ENCODE measurements at places on chromosomes 11 and 22. TPM values are rescaled to one million over a fixed set of nuclear protein-coding genes. Genes with fewer than 3 reads are reported as not detected.

DNA sequence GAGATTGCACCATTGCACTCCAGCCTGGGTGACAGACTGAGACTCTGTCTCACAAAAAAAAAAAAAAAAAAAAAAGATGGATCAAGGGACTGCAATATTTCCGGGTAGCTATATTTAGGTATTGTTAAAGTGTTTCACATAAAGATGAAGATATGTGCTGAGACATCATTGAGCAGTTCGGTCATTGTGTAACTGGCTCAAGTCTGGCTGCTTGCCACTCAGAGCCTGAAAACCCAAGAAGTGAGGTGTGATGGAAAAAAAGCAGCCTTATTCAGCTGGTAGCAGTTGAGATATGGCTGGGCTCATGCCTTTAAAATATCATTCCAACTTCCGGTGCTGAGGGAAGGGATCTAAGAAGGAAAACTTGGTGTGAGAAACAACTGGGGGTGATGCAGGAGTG, 46.9 kb downstream of the LUZP2 start:
- no peaks in the 10 kb centered on the region for H3K27me3 ChIP-seq
- DNase-seq = no peak
- H3K4me1 ChIP-seq = no peaks in the 10 kb centered on the region
- H3K36me3 ChIP-seq = no peaks in the 10 kb centered on the region
- no peak overlapping the region for H3K4me3 ChIP-seq

- no peaks in the 10 kb centered on the region for H3K27me3 ChIP-seq
- H3K4me1 ChIP-seq = peaks cover 48% of the 10 kb centered on the region
- peak; percentile 93 for DNase-seq
- peaks cover 11% of the 10 kb centered on the region for H3K36me3 ChIP-seq
- peak overlapping the region; percentile 99 for H3K27ac ChIP-seq
These were observed 640 bp upstream of the ZDHHC8 start for GRCh38 chr22:20130731-20131596.

DNA sequence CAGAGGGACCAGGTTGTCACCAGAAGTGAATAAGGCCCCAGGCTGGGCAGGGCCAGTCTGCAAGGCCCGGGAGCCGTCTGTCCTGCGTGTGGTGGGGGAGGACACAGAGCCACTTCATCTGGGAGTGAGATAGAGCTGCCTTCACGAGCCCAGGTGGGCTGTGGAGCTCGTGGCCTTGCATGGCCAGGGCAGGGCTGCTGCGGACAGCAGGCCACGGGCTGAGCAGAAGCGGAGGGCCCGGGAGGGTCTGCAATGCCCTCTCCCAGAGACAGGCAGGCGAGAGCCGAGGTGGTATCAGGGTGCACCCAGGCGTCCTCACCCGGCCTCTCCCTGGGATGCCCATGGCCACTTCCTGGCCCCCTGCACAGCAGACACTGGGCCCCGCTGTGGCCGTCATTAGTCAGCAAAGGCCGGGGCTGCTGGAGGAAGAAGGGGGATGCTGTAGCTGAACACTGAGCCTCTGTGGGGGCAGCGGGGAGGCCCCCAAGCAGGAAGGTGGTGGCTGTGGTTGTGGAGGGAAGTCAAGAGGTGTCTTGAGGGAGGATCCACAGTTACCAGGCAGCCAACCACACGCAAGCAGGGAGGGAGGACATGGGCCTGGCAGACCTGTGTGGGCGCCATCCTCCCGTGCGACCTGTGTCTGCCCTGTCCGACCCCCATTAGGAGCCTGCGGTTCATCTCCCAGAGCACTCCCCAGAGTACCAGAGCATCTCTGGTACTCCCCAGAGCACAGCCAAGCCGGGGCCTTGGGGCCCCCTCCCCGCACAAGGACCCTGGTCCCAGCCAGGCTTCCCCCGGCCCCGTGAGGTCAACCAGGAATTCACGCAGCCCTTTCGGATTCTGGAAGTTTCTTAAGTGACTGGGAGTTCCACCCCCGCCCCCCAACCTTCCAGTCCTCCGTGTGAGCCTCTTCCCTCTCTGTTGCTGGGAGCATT, 1109.5 kb downstream of the BRD1 start:
- H3K4me1 ChIP-seq = no peaks in the 10 kb centered on the region
- no peaks in the 10 kb centered on the region for H3K36me3 ChIP-seq
- H3K27me3 ChIP-seq = no peaks in the 10 kb centered on the region
- DNase-seq = no peak
- H3K4me3 ChIP-seq = no peak overlapping the region

The MUC6 gene
- not detected for total RNA-seq

- H3K4me1 ChIP-seq = peaks cover 38% of the 10 kb centered on the region
- DNase-seq = no peak
- peak overlapping the region; percentile 98 for H3K27ac ChIP-seq
- peak overlapping the region; percentile 95 for H3K4me3 ChIP-seq
These were observed 1.2 kb upstream of the ARRB1 start for GRCh38 chr11:75352588-75353206.

DNA sequence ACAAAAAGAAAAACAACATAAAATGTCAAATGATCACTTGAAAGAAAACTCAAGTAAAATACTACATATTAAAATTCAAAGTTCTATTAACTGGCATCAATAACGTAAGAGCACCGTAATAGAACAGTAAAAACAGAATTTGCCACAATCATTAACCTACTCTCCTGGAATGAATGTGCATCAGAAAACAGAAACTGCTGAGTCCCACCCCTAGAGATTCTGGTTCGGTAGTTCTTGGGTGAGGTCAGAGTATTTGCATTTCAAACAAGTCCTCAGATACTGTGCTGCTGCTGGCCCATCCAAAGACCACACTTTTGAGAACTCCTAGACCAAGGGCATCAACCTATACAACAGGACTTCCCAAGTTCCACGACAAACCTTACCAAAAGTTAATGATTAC, 23.5 kb downstream of the PITPNB start:
- DNase-seq = no peak
- H3K4me1 ChIP-seq = peaks cover 11% of the 10 kb centered on the region
- peaks cover 91% of the 10 kb centered on the region for H3K36me3 ChIP-seq
- H3K27ac ChIP-seq = no peak overlapping the region

- H3K4me1 ChIP-seq = peaks cover 26% of the 10 kb centered on the region
- no peak overlapping the region for H3K27ac ChIP-seq
- peaks cover 21% of the 10 kb centered on the region for H3K27me3 ChIP-seq
- no peaks in the 10 kb centered on the region for H3K36me3 ChIP-seq
These were observed 9.1 kb upstream of the TCF20 start for GRCh38 chr22:42279425-42280020.

- no peaks in the 10 kb centered on the region for H3K36me3 ChIP-seq
- no peak overlapping the region for H3K4me3 ChIP-seq
- no peak for DNase-seq
- no peaks in the 10 kb centered on the region for H3K4me1 ChIP-seq
These were observed 35.0 kb upstream of the TPBGL start for GRCh38 chr11:75205564-75206020.

The MAFF gene
- total RNA-seq = 26.2 TPM

- no peak overlapping the region for H3K27ac ChIP-seq
- H3K36me3 ChIP-seq = no peaks in the 10 kb centered on the region
- H3K4me3 ChIP-seq = no peak overlapping the region
These were observed 1175.6 kb downstream of the BRD1 start for GRCh38 chr22:48651981-48652538.

The DCDC1 gene
- total RNA-seq = not detected

DNA sequence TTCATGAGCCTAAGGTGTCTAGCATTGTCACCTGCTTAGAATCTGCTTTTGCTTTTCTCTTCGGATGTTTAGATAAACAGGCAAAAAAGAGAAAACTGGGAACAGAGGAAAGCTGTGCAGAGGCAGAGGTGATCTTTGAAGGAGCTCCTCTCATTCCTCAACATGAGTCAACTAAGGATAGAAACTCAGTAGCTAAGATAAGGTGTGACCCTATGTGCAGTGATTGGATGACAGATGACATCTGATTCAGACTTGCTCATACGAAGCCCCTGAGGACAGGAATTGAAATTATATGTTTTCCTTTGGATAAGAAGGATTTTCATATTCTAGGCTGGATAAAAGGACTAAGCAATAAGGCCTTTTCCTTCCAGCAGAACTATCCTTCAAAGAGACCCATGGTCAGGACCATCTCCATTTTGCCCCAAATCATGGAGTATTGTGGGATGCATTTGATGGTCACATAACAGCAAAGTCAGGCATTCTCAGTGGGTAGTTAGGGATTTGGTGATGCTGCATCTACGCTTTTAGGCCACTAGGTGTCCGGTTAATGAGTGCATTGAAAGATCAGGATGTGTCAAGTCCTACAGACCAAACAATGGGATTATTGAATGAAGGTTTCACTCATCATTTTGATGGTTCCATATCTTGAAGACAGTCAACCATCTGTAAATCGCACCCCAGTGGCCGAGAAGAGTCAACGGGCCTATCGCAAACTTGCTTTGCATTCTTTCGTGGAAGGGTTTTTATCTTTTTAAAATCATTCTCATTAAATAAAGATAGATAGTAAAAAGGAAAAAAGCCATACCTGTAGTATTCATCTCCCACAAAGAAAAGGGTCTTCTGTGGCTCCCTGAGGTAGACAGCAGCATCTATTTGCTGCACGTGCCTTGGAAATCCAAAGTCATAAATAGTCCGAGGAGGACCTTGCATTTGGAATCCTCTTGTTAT, 32.2 kb downstream of the MMP20 start:
- no peaks in the 10 kb centered on the region for H3K27me3 ChIP-seq
- no peaks in the 10 kb centered on the region for H3K4me1 ChIP-seq
- DNase-seq = no peak
- no peaks in the 10 kb centered on the region for H3K36me3 ChIP-seq
- no peak overlapping the region for H3K27ac ChIP-seq

DNA sequence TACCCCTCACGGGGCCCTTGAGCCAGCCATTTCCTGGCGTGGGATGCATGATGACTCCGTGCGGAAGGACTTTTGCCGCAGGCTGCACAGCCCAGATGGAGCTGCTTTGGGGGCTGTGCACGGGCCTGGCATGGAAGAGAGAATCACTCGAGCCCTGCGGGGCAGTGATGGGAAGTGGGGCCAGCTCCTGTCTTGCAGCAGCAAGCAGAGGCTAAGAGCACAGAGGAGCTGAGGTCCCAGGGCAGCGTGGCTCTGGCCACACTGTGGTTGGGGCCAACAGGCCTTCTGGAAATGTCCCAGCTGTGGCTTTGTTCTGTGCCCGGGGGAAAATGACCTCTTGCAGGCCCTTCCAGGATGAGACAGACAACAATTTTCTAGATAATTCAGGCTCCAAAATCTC, 92.7 kb upstream of the TIMP3 start:
- no peaks in the 10 kb centered on the region for H3K36me3 ChIP-seq
- no peaks in the 10 kb centered on the region for H3K27me3 ChIP-seq
- no peak overlapping the region for H3K4me3 ChIP-seq
- H3K4me1 ChIP-seq = no peaks in the 10 kb centered on the region
- no peak for DNase-seq

- H3K4me3 ChIP-seq = no peak overlapping the region
- no peaks in the 10 kb centered on the region for H3K27me3 ChIP-seq
- H3K36me3 ChIP-seq = no peaks in the 10 kb centered on the region
- peaks cover 80% of the 10 kb centered on the region for H3K4me1 ChIP-seq
- DNase-seq = no peak
These were observed 6.6 kb downstream of the CARS1 start for GRCh38 chr11:3050386-3051195.

The MMP3 gene
- total RNA-seq = 1.2 TPM

DNA sequence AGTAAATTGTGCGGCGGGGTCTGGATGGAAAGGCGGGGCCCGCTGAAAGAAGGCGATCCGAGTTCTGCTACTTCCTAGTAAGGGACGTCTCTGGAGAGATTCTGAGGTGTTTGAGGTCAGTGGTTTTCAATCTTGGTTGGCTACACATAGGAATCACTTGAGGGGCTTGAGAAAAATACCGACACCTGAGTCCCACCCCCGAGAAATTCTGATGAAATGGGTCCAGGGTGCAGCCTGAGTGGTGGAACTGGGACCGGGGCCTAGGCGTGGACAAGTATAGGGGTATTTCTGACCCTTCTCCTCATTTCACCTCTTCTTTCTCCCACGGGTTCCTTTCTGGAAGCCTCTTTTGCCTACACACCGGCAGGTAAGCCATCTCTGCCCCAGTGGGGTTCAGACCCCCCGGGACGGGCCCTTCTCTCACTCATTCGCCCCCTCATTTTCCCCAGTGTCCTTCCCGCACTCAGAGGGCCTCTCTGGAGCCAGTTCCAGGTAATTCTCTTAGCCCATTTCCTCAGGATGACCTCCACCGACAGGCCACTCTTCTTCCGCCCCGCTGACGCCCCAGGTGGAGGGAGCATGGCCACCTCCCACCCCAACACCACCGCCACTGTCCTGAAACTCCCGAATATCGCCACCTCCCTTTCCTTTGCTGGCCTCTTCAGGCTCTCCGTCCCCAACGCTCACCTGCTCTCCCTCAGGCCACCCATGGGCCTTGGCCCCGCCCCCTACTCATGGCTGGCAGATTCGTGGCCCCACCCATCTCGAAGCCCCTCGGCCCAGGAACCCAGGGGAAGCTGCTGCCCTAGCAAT, 11.8 kb downstream of the ROBO3 start:
- no peak for DNase-seq
- peaks cover 30% of the 10 kb centered on the region for H3K4me1 ChIP-seq
- peak overlapping the region; percentile 58 for H3K4me3 ChIP-seq

The ACP2 gene
- 19.5 TPM for total RNA-seq

DNA sequence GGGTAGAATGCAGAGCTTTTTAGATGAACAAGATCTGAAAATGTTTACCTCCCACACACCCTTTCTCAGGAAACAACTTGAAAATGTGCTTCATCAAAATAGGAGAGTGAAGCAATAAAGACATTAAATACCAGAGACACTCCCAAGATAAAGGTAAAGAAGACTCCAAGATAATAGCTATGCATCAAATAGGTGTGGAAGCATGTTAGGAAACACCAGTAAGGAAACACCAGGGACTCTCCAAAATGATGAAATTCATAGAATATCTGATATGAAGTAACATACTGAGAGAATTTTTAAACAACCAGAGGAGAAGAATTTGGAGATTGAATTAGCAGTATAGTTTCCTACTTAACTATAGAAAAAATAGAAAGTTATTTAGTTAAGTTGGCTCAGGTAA, 57.0 kb downstream of the OR10A6 start:
- no peaks in the 10 kb centered on the region for H3K4me1 ChIP-seq
- H3K36me3 ChIP-seq = no peaks in the 10 kb centered on the region
- no peak overlapping the region for H3K4me3 ChIP-seq
- DNase-seq = no peak
- H3K27me3 ChIP-seq = no peaks in the 10 kb centered on the region

The MFRP gene
- total RNA-seq = 0.11 TPM

- no peaks in the 10 kb centered on the region for H3K36me3 ChIP-seq
- H3K4me1 ChIP-seq = peaks cover 17% of the 10 kb centered on the region
- DNase-seq = no peak
- no peak overlapping the region for H3K27ac ChIP-seq
- H3K27me3 ChIP-seq = no peaks in the 10 kb centered on the region
These were observed 61.4 kb upstream of the CTSC start for GRCh38 chr11:88398791-88399570.

GRCh38 chr11:22044126-22044525, 148.8 kb upstream of the ANO5 start:
- H3K36me3 ChIP-seq = no peaks in the 10 kb centered on the region
- no peaks in the 10 kb centered on the region for H3K4me1 ChIP-seq
- no peaks in the 10 kb centered on the region for H3K27me3 ChIP-seq
- H3K27ac ChIP-seq = no peak overlapping the region
- DNase-seq = no peak
- H3K4me3 ChIP-seq = no peak overlapping the region

- H3K36me3 ChIP-seq = no peaks in the 10 kb centered on the region
- H3K4me1 ChIP-seq = peaks cover 9% of the 10 kb centered on the region
- no peak overlapping the region for H3K4me3 ChIP-seq
- H3K27ac ChIP-seq = no peak overlapping the region
- DNase-seq = no peak
These were observed 64.9 kb downstream of the NECTIN1 start for GRCh38 chr11:119664063-119664572.

- no peaks in the 10 kb centered on the region for H3K36me3 ChIP-seq
- H3K4me1 ChIP-seq = peaks cover 25% of the 10 kb centered on the region
- H3K4me3 ChIP-seq = no peak overlapping the region
These were observed 9.7 kb downstream of the MRGPRD start for GRCh38 chr11:68970921-68971636.

The IL17REL gene
- total RNA-seq = not detected
